ENCODE measurements at places on chromosomes 7 and 10.

GRCh38 chr7:148709014-148709413, 10.3 kb downstream of the CUL1 start:
- DNase-seq = no peak

DNA sequence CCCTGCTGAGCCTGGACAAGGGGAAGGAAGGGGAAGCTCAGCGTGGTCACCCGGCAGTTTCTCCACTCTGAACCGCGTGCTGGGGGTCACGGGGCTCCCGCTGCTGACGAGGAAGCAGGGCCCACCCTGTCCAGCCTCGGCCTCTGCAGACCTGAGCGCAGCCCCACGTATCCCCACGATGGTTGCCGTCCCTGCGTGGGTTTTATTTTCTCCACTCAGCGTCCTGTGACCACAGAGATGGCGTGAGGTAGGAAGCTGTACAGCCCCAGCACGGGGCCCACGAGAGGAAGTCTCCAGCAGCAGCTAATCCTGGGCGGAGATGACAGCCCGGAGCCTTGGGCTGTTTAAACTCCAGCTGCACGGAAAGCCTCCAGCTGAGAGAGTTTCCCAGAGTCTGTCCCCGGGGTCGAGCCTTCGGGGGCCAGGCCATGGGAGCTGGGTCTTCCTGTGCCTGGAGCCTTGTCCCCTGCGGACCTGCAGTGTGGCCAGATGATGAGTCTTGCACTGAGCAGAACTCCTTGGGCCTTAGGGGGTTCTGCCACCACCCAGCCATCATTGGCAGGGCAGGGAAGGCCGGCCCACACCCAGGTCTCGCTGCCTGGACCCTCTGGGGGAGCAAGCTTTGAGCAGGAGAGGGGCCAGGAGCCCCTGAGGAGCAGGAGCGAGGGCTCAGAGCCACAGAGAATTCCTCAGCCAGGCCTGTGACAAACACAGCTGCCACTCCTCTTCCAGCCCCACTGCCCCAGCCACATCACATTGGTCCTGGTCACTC, 72.8 kb upstream of the FAM20C start:
- no peak for DNase-seq

- no peak for DNase-seq
Measured at GRCh38 chr7:1042492-1042833, 1.9 kb upstream of the GPR146 start.

DNA sequence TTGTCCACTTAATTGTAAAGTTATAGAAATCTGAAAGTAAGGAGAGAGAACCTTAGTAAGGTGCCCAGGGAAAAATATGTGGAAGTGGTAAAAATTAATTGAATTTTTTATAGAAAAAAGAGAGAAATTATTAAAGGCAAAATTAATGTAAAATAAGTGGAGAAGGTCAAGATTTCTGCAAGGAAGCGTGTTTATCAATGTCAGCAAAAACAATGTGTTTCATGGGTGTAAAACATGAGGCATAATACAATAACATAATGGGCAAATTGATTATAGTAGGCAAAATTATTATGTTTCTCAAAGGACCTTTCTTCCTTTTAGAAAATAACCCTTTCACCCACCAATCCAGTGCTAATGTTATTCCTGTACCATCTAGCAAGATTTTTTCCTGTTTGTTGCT, 1520.1 kb downstream of the REEP3 start:
- no peak for DNase-seq

DNA sequence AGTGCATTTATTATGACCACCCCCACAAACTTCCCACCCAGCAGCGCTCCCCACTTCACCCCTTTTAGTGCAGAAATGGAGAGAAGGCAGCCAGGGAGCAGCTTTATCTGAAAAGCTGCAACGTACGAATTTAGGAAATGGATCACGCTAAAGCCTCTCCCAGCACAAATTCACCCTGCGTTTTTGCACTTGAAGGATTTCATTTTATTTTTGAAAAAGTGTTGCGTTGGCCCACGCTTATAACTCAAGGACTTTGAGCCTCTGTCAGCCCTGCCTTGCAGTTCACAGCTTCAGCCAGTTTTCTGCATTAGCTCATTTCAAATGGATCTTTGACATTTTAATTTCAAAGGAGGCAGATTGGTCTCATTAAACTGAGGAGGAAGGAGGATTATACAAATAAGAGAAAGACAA, 556.1 kb downstream of the KCNMA1 start:
- DNase-seq = no peak

- DNase-seq = peak; percentile 76
Measured at GRCh38 chr7:3094701-3095445, 51.2 kb upstream of the CARD11 start.

DNA sequence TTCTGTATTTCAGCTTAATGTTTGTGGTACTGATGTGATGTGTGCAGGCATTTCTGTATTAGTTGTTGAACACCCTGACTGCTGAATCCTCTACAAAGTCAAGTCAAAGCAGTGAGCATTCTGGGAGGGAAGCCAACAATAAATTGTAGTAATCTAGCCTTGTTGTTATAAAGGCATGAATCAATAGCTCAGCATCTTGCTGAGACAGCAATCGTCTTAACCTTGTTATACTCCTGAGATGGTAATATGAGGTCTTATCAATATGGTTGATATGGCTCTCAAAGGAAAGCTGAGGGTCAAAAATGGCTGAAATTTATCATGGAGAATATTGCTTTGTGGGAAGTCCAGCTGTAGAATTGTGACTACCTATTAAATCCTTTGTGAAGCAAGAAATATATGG, 299.4 kb downstream of the DNAJB9 start:
- no peak for DNase-seq

DNA sequence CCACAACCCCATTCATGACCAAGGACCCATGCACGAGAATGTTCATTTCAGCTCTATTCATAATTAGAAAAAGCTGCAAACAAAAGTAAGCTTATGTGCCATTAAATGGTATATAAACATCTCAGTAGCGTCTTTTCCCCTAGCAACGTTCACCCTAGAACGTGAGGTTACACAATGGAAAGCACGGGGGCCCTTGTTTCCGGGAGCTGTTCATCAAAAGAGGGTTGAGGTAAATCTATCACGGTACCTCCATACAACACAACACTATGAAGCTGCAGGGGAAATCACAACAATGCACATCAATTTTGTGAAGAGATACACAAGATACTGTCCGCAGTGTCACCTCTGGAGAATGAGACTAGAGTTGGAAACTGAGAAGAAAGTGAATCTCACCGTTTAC, 80.9 kb upstream of the DDC start:
- DNase-seq = no peak

- no peak for DNase-seq
Measured at GRCh38 chr7:50707236-50708006, 75.3 kb downstream of the GRB10 start.

- DNase-seq = no peak
Measured at GRCh38 chr7:32502728-32503127, 7.4 kb downstream of the AVL9 start.

DNA sequence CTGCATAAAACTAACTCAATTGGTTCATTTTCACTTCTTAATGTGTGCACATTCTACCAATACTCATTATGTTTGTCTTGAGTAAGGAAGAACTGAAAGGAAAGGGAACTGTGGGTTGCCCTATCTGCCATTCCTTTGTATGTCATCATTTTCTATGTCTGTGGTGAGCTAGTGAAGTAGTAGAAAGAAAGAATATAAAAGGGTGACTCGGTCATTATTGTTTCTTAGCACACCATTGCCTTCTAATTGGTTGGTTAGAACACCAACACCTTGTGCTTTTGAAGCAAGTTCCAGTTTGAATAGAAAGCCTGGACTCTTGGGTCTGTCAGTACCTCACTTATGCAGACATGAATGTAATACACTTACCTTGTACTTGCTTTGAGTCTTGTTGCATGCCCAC, 64.3 kb upstream of the MDFIC start:
- no peak for DNase-seq

DNA sequence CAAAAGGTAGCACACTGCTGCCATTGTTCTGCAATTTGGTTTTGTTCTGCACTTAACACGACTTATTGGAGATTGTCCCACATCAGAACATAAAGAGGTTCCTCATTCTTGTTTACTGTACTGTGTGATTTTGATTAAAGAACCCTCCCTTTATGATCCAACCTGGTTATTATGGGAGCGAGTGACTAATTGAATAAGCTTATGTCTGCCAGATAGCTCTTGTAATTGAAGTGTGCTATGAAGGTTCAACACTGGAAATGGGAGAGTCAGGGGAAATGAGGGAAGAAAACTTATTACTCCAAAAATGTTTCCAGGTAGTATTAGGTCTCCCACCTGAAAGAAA, 33.9 kb downstream of the CASP7 start:
- no peak for DNase-seq

- DNase-seq = no peak
Measured at GRCh38 chr10:95509251-95509650, 51.9 kb downstream of the SORBS1 start.

GRCh38 chr7:136339464-136339863, 362.3 kb upstream of the MTPN start:
- no peak for DNase-seq

DNA sequence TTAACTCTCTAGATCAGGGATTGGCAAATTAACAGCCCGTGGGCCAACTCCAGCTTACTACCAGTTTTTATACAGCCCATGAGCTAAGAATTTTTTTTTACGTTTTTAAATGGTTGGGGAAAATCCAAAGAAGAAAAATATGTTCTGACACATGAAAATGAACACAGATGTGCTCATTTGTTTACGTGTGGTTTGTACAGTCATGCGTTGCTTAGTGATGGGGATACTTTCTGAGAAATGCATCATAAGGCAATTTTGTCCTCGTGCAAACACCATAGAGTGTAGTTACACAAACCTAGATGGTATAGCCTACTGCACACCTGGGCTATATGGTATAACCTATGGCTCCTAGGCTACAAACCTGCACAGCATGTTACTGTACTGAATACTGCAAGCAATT, 8.3 kb upstream of the SMKR1 start:
- no peak for DNase-seq

- no peak for DNase-seq
Measured at GRCh38 chr7:152968514-152968913, 209.0 kb downstream of the ACTR3B start.

GRCh38 chr10:120424198-120424464, 32.9 kb upstream of the PLPP4 start:
- DNase-seq = no peak

- no peak for DNase-seq
Measured at GRCh38 chr7:128211626-128212025, 29.5 kb upstream of the LEP start.

DNA sequence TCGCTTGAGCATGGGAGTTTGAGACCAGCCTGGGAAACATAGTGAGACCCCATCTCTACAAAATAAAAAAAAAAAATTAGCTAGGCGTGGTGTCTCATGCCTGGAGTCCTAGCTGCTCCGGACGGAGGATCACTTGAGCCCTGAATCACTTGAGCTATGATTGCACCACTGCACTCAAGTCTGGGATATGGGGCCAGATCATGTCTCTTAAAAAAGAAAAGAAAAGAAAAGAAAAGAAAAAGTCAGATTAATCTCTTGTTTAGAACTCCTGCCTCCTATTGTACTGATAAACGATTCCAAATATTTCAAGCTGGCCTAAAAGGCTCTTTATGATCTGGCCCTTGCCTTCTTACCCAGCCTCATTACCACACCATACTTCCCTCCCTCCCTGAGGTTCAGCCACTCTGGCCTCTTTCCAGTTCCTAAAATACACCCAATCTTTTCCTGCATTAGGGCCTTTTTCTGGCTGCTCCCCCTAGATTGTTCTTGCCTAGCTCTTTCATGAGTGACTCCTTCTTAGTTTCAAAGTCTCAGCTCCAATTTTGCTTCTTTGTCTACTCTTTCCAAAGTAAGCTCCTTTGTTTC, 41.7 kb downstream of the VCL start:
- no peak for DNase-seq

GRCh38 chr7:134732728-134733127, 46.7 kb upstream of the CALD1 start:
- no peak for DNase-seq

GRCh38 chr7:66697449-66698438, 42.8 kb upstream of the RABGEF1 start:
- DNase-seq = no peak

- DNase-seq = no peak
Measured at GRCh38 chr7:55440040-55440690, 75.0 kb downstream of the LANCL2 start.

DNA sequence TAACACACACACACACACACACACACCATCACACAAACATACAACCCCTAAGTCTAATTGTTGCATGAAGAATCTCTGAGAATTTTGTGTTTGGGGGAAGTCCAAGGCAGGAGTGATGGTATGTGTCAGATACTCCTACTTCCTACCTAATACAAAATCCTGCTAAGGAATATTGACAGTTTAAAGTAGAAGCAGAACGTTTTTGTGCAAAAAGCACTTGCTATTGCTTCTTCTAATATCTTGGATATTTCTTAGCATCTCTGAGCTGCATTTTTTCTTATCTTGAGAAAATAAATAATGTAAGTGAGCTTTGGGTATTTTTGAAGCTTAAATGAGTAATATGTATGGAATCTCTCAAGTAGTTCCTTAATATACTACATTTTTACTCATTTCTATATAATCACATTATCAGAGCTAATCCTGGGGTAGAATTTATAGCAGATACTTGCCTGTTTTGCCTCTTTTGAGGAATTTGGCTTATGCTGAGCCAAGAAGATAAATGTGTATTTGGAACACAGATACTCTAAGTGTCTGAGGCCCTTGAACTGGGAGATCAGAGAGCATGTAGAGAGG, 212.3 kb downstream of the DKK1 start:
- DNase-seq = no peak

- no peak for DNase-seq
Measured at GRCh38 chr7:21603462-21603861, 60.6 kb downstream of the DNAH11 start.

DNA sequence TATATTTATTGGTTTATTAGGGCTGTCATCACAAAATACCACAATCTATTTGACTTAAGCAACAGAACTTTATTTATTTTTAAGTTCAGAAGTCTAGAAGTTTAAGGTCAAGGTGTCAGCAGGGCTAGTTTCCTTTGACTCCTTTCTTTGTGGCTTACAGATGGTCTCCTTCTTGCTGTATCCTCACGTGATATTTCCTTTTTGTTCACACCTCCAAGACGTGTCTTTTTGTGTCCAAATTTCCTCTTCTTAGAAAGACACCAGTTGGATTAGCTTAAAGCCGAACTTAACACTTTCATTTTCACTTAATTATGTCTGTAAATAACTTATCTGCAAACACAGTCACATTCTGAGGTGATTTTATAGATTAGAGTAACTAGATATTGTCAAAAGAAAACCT, 631.4 kb upstream of the POT1 start:
- DNase-seq = peak; percentile 23

GRCh38 chr10:133110133-133110532, 22.4 kb downstream of the ADGRA1 start:
- no peak for DNase-seq
